PC-3 (cell line): ENCODE measurements at places on chromosomes 4 and X.

DNA sequence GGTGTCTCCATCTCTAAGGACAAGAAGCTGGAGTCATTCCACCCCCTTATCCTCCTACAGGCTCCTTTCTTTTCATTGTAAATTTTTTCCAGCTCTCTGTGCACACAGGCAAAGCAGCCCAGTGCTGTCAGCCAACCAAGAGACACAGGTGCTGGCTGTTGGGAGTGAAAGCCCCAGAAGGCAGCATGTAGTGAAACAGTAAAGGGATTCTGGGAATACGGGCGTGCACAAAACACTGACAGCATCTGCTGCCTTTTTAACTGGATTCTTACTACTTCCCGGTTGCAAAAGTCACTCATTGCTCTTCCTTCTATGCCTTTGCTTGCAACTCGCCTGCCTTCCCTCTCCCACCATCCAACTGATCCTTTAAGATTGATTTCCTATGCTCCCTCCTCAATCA, 208.6 kb upstream of the PRPS2 start:
- DNase-seq, result no peak

DNA sequence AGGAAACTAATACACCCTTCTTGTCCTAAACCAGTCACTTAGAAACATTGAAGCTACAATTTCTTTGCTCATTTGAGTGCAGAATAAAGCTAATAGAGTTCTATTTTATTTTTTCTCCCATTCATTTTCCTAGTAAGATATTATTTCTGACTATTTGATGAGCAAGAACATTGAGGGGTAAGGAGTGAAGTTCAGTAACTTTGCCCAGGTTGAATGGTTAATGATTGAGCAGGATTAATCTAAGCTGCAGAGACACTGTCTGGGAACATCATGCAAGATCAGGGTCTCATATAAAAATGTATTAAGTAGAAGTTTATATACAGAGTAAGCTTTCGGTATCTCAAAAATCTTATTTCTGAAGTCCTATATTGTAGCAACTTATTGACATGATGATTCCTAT, 102.4 kb upstream of the LIMCH1 start:
- DNase-seq, result no peak

DNA sequence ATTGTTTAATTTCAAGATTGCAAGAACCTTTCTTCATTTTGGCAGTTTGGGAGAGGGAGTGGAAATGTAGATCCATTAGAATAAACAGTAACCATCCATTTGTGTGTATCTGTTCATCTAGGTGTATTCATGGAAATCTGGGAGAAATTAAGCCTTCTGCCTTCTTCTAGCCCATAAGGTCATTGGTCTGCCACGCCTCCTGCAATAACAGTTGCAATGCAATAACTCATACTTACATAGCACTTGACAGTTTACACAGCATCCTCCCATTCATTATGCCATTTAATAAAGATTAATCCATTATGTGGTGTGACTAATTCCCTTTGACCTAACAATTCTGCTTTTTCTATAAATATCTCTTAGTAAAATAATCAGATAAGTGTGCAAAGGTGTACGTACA, 42.6 kb downstream of the SHROOM4 start:
- no peak for DNase-seq

- DNase-seq, result peak; percentile 87
These were observed at the start of gene FRG1 for GRCh38 chr4:189940178-189941004. FRG1 (plus strand) TSS chr4:189940872; CDS start chr4:189941010, 138 bp downstream.

GRCh38 chrX:31099536-31100090, 27.8 kb upstream of the FTHL17 start:
- no peak for DNase-seq

GRCh38 chr4:88533088-88533790, 9.7 kb upstream of the PYURF start:
- DNase-seq, result peak; percentile 26
